T47D (cell line): ENCODE measurements at places on chromosomes 6 and 20.
A peak's percentile ranks its signal among the peaks of the same experiment; 100 is the strongest.

- DNase-seq = no peak
These were observed 151.7 kb upstream of the OLIG3 start for GRCh38 chr6:137645850-137646249.

DNA sequence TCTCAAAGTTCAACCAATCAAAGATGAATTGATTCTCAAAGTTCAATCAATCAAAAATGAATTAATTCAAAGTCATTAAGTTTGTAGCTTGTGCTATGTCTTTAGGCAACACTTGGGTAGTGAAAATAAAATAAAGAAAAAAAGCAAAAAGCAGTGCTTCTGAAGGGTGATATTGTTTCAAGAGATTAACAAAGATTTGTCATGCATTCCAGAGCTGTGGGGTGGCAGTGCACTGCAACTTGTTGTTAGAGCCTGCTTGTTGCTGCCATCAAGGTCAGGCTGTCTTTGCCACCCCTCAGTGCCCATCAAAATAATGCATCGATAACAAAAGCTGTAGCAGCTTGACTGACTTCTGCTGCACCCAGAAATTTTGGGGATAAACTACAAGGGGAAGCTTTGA lies 128.6 kb downstream of the RNF144B start:
- no peak for DNase-seq

DNA sequence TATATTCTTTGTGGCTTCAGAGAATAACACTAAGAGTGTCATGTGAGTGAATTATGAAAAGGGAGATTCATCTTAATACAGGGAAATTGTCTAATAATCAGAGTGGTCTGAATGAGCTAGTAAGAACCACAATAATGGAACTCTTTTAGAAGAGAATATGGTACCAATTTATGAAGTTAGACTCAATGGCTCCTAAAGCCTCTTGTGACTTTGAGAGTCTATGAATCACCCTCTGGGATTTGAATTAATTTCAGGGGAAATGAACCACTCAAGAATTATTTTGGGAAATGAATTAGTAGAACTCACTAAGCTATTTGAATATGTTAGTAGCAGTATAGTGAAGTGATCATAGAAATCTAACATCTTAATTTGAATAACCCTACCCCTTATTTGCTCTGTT lies 14.3 kb downstream of the PCMT1 start:
- no peak for DNase-seq

DNA sequence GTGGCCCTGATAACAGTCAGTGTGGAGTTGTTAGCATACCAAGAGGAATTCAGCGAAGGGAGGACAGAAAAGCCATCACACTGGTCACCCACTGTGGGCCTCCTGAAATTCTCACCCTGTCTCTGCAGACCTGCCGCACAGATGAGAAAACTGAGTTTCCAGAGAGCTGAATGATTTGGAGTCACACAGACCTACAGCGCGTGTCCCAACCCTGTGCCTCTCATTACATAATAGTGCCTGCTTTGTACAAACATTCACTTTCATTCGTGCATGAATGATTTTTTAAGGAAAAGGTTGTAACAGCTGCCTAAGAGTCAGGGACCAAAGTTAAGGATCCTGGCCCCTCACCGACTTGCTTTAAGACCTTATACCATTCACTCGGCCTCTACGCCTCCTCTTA lies 62.7 kb downstream of the THBS2 start:
- DNase-seq = no peak

DNA sequence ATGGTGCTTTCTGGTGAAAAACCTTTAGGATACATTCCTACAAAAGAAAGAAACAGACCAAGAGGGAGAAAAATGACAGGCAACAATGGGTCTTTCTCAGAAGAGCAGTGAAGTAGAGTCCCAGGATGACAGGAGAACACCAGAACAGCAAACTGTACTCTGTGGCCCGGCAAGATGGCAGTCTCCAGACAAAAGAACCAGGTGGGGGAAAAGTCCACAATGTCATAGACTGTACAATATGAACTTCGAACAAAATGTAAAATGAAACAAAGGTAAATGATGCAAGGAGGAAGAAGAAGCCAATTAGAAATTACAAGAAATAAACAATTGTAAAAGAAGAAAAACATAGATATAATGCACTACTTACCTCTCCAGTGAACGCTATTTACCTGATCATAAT lies 23.2 kb upstream of the HSF2 start:
- no peak for DNase-seq

GRCh38 chr6:52574709-52575501 lies 2.0 kb downstream of the TRAM2 start:
- DNase-seq = no peak

- peak; percentile 38 for DNase-seq
These were observed 1.1 kb downstream of the ID1 start for GRCh38 chr20:31605902-31606803.

- DNase-seq = no peak
These were observed 14.7 kb downstream of the PABPC1L start for GRCh38 chr20:44924541-44924940.

DNA sequence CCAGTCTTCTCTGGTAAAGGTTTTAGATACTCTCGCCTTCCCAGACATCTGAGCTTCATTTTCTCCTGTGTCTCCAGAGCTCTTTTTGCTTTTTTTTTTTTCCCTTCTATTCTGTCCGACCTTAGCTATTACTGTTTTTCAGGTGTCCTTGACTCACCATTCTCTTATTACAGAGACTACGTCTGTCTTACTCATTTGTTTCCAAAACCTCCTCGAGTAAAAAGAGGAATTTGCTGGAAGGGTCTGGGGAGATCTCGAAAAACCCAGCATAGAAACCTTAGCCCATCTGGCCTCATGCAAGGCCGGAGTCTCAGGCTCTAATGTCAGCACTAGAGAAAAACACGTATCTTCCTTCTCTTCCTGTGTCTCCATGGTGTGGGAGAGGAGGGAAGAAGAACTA lies 109.2 kb upstream of the CARMIL1 start:
- no peak for DNase-seq

DNA sequence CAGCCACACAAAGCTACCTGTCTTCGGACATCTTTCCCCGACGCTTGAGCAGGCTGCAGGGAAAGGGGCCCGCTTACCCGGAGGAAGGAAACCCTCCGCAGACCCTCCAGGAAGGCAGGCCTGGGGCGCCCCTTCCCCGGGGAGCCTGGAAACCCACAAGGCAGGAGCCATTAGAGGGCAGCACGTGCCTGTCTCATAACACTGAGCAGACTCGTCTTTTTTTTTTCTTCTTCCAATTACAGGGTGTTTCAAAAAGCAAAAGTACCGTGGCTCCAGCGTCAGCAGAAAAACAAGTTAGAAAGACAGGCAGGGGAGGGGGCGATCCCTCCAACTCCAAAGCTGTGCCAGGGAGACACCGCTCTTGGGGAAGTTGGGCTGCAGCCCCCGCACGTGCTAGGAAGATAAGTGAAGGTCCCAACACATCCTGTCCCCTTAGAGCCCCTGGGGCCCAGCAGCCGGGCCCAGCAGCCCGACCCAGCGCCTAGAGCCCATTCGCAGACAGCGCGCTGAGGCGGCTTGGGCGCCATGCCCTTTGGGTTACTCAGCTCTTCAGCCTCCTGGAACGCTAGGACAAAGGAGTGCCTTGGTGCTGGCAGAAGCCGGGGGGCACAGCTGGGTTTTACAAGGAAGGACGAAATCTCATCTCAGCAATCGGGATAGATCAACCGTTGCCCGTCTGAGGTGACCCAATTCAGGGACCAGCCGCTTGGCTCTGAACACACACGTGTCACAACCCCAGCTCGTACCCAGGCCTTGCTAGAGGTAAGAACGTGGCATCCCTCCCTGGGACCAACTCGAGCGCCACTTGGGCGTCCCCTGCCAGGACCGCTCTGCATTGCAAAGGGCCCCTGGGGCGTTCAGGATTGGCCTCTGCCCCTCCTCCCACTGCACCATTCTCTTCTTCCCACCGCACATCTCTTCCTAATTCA lies 136.3 kb downstream of the LY86 start:
- peak; percentile 82 for DNase-seq

GRCh38 chr6:11428895-11429294 lies 108.7 kb upstream of the TMEM170B start:
- DNase-seq = no peak

DNA sequence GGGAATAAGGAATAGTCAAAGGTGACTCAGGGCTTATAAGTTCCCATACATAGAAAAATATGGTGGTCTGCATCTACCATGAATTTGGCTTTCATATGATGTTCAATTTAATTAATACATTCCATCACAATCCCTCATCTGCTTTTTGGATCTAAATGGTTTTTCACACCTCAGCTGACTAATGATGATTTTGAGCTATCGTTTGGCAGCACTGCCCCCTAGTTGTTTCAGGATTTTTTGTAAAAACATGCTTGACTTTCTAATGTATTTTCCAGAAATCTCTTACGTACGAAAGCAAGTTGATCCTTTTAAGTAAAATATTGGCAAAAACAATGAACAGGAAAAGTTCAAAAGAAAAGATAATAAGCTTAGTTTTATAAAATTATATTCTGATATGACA lies 408.6 kb upstream of the ADGRB3 start:
- DNase-seq = no peak

DNA sequence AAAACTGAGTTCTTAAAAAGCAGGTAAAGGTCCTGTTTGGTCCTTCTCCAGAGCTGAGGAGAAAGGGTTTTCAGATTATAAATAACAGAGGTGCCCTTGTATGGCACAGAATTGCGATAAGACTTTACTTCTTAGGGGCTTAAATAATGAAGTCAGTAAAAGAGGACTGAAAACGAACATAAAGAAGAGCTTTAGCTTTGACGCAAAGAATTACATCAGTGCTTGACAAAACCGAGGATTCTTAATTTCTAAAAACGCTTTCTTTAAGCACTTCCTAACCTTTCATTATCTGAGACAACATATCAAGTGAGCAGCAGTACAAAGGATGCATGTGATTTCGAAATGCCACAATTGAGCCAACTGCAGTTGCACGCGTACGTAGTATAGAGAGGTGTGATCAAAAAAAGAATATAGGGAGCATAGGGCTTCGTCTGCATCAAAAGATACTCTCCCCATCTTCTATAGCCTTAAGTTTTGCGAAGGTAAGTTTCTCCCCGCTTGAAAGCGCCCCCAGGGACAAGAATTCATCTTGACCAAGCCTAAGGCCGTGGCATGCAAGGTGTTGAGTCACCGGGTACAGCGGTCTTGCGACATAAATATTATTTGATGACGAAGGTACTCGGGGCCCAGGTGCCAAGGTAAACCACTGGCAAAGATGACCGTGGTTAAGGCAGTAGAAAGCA lies 778 bp upstream of the LOC128125822 start:
- peak; percentile 86 for DNase-seq

DNA sequence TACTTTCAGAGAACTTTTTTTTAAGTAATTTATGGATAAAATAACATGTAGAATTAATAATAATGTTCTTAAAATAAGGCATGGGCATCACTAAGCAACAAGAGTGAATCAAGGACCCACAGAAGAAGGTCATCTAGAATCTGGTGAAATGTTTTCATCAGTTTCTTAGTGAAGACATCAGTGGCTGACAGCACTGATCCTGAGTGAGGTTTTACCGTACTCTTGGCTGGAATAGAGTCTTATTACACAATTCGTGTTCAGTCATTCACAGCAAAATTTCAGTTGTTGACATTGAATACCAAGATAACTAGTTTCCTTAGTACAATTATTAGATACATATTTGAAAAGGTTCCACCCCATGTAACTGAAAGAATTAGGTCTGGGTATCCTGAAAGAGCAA lies 140.4 kb downstream of the C6orf58 start:
- no peak for DNase-seq

GRCh38 chr6:96299525-96299924 lies 222.1 kb upstream of the UFL1 start:
- no peak for DNase-seq

GRCh38 chr6:106380407-106380806 lies 19.9 kb downstream of the CRYBG1 start:
- DNase-seq = no peak

DNA sequence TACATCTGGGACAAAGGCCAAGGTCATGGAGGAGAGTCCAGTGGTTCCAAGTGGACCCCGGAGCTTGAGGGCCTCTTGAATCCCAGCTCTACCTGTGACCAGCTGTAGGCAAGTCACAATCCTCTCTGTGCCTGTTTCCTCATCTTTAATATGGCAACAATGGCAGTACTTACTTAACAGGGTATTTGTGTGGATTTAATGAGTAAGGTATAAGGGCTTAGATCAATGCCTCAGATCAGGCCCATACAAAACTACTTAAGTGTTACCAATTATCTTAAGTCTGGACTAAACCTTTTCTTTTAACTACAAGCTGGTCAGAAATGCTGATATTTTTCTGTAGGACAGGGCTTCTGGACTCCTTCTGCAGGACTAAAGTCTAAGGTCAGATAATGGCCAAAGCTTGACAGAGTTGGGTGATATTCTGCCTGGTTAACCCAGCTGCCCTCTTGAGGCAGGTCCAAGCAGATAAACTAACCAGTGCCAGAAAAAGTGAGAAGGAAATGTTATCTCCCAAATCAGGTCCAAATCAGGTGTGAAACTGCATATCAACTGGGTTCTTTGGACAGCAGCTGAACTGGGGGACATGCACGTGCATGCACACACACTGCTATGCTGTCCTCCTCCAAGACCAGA lies 2.2 kb downstream of the SULF2 start:
- DNase-seq = no peak

DNA sequence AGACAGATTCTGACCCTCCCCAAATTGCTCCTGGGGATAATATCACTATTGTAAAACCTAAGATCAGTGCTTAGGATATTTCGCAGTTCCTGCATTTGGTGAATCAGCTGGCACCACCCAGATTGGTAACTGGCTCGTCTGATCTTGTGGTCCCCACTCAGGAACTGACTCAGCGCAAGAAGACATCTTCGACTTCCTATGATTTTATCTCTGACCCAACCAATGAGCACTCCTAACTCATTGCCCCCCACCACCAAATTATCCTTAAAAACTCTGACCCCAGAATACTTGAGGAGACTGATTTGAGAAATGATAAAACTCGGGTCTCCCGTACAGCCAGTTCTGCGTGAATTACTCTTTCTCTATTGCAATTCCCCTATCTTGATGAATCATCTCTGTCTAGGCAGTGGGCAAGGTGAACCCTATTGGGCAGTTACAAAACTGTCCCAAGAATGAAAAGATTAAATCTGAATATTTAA lies 55.7 kb upstream of the PRND start:
- no peak for DNase-seq

DNA sequence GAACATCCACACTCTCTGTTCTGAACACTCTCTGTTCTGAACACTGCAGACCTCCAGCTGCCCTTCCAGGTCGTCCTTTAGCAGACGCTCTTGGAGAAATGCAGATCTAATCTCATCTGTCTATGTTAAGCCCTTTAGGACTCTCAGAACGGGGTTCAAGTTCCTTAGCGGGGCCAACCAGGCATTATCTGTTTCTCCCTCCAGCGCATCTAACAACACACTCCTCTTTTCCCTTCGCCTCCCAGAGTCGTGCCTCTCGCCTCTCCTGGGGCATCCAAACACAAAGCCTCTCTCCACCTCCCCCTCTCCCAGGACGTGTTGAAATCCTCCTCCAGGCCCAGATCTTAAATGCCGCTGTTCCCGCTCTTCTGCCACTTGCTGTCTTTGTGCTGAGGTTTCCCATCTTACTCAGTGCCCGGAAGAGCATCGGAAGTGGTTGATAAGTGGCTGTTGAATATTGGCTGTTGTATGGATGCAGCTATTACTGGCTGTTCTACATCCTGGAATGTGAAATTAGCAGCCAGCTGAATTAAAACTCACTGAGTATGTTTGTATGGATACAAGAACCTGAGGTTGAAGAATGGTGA lies 108.4 kb upstream of the GGTLC1 start:
- no peak for DNase-seq

GRCh38 chr6:126723541-126724170 lies 383.7 kb downstream of the CENPW start:
- DNase-seq = no peak

GRCh38 chr6:129476810-129477209 lies 233.2 kb downstream of the ARHGAP18 start:
- no peak for DNase-seq

GRCh38 chr20:20856306-20856705 lies 143.9 kb upstream of the RALGAPA2 start:
- no peak for DNase-seq

- peak; percentile 65 for DNase-seq
These were observed 62.4 kb downstream of the ADNP start for GRCh38 chr20:50868509-50869495.
